ENCODE measurements at places on chromosomes 5 and 9. TPM values are rescaled to one million over a fixed set of nuclear protein-coding genes. Genes with fewer than 3 reads are reported as not detected.

SMAD5 gene
- polyA plus RNA-seq, result 26.0 TPM

NMUR2 gene
- polyA plus RNA-seq, result not detected

CCDC192 gene
- polyA plus RNA-seq, result not detected

LYRM7 gene
- polyA plus RNA-seq, result 1.1 TPM

CAMK4 gene
- 1.9 TPM for polyA plus RNA-seq
